ENCODE measurements at places on chromosomes 1 and 21. TPM values are rescaled to one million over a fixed set of nuclear protein-coding genes. Genes with fewer than 3 reads are reported as not detected.

GRCh38 chr21:17576080-17576835 is 36.4 kb downstream of the BTG3 start:
- peaks cover 30% of the 10 kb centered on the region for H3K27me3 ChIP-seq
- H3K4me3 ChIP-seq, result no peak overlapping the region
- H3K27ac ChIP-seq, result no peak overlapping the region
- no peak for DNase-seq
- H3K4me1 ChIP-seq, result no peaks in the 10 kb centered on the region

DNA sequence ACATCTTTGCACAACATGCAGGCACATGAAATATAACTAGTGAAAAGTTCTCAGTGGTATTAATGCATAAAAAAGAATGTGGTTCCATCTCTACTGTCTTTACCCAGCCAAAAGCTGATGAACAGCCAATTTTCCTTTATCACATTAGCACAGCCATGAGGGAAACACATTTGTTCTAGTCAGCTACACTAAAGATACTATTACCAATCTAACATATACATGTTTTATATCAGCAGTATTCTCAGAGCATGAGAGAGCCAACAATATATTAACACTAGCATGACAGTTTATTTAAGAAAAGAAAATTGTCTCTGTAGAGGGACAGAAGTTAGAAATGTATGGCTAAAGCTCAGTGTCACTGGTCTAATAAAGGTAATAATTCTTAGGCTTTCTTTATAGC is 56.3 kb downstream of the USH2A start:
- no peak overlapping the region for H3K27ac ChIP-seq
- no peaks in the 10 kb centered on the region for H3K36me3 ChIP-seq
- no peak overlapping the region for H3K4me3 ChIP-seq
- H3K4me1 ChIP-seq, result no peaks in the 10 kb centered on the region
- no peak for DNase-seq
- peaks cover 12% of the 10 kb centered on the region for H3K27me3 ChIP-seq

DNA sequence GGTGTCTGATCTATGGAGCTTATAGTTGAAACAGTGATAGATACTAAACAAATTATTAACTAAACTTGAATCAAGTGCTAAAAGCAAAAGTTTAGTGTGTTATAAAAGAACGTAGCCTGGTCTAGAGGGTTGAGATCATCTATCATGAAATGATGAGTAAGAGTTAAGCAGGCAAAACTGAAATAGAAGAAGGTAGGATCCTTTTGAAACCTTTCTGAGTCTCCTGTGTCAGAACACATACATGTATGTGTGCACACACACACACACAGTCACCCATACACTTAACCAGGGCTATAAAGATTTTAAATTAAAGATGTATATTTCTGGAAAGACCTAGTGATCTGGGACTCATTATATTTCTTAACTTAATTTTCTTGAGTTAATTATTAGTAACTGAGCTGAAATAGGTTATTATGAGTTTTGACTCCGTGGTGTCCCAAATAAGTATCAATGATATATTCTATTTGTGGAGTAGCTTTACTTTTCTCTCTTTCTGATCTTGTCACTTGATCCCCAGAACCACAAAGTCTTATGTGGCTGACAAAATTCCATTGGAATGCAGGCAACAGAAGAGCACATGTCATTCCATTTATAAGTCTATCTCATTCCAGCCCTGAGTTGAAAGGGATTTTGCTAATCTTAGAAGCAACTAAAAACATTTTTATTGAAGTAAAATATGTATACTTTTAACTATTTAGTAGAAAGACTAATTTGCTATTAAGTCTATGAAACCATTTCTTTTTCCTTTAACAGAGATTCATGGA is 70.7 kb downstream of the PRRX1 start:
- no peaks in the 10 kb centered on the region for H3K27me3 ChIP-seq
- H3K36me3 ChIP-seq, result peaks cover 46% of the 10 kb centered on the region
- H3K4me3 ChIP-seq, result no peak overlapping the region
- peaks cover 51% of the 10 kb centered on the region for H3K4me1 ChIP-seq
- DNase-seq, result no peak

- H3K4me1 ChIP-seq, result peaks cover 36% of the 10 kb centered on the region
- no peaks in the 10 kb centered on the region for H3K36me3 ChIP-seq
- no peaks in the 10 kb centered on the region for H3K27me3 ChIP-seq
- H3K27ac ChIP-seq, result no peak overlapping the region
- DNase-seq, result no peak
These were observed 29.4 kb upstream of the CSF1 start for GRCh38 chr1:109880971-109881894.

- peaks cover 1% of the 10 kb centered on the region for H3K36me3 ChIP-seq
- no peak for DNase-seq
These were observed 390.6 kb downstream of the PTPRC start for GRCh38 chr1:199029401-199029800.

GRCh38 chr1:234581063-234581714 is 28.8 kb downstream of the IRF2BP2 start:
- no peaks in the 10 kb centered on the region for H3K27me3 ChIP-seq
- no peak overlapping the region for H3K4me3 ChIP-seq
- DNase-seq, result no peak
- peaks cover 44% of the 10 kb centered on the region for H3K4me1 ChIP-seq
- no peak overlapping the region for H3K27ac ChIP-seq

DNA sequence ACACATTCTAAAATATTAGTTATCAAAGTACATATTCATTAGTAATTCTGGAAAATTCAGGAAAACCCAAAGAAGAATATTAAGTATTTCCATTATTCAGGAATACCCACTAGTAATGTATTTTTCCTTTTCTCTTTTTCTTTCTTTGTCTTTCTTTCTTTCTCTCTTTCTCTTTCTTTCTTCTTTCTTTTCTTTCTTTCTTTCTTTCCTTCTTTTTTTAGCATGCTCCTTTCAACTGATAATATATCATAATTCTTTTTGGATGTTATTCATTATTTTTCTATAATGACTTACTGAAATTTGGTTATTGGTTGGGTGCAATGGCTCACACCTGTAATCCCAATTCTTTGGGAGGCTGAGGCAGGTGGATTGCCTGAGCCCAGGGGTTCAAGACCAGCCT is 175.6 kb upstream of the RAB4A start:
- H3K36me3 ChIP-seq, result no peaks in the 10 kb centered on the region
- H3K4me3 ChIP-seq, result no peak overlapping the region
- H3K27ac ChIP-seq, result no peak overlapping the region
- peaks cover 21% of the 10 kb centered on the region for H3K4me1 ChIP-seq

KLHDC7A gene
- not detected for total RNA-seq

DNA sequence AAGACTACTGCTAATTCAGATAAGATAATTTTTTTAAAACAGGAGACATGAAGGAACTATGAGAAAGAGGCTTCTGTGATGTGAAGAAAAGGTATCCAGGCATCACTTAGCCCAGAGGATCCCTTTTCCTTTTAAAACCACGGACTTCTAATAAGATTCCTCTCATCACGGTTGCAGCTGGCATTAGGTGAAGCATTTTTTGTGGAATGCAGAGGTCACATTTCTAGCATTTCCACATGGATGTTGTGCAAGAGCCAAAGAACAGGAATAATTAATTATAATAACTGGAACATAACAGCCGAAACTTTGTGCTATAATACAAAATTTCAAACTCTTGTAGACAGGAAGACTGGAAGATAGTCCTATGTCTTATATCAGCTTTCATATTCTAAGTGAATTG is 27.6 kb downstream of the CYP2J2 start:
- peaks cover 9% of the 10 kb centered on the region for H3K4me1 ChIP-seq
- H3K4me3 ChIP-seq, result no peak overlapping the region
- DNase-seq, result no peak
- no peak overlapping the region for H3K27ac ChIP-seq
- no peaks in the 10 kb centered on the region for H3K36me3 ChIP-seq

DNA sequence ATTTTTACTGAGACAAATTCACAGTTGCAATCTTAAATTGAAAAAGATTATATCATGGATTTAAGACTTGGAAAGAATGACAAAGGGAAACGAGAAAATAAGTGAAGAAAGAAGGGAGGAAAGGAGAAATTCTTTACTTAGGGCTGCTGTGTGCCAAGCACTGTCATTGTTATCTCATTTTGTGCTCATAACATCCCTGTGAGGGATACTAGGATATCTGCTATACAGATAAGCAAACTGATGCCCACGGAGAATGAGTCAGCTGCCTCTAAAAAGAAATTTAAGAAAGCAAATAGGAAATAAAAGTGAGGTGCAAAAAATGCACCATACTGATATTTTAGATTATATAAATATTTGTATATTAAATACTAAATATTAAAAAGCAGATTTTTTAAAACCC is 183.6 kb upstream of the NR5A2 start:
- H3K4me1 ChIP-seq, result no peaks in the 10 kb centered on the region
- DNase-seq, result no peak
- H3K27ac ChIP-seq, result no peak overlapping the region
- H3K27me3 ChIP-seq, result peaks cover 2% of the 10 kb centered on the region

DNA sequence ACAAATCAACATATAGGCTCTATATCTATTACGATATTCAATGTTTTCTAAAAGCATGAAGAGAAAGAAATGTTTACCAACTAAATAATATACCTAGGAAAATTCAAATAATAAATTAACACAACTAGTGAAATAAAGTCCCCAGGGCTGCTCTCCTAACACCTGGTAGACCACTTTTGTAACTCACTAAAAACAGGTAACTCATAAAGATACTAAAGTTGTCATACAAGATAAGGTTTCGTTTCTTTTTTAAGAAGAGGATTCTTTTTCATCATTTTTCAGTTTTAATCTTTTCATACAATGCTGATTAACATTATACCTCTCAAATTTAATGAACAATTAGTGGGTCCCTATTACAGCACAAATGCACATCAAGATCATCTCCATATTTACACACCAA is 99.0 kb downstream of the ZZZ3 start:
- H3K27ac ChIP-seq, result no peak overlapping the region
- H3K36me3 ChIP-seq, result peaks cover 18% of the 10 kb centered on the region
- no peak overlapping the region for H3K4me3 ChIP-seq
- peaks cover 5% of the 10 kb centered on the region for H3K4me1 ChIP-seq
- DNase-seq, result no peak

DNA sequence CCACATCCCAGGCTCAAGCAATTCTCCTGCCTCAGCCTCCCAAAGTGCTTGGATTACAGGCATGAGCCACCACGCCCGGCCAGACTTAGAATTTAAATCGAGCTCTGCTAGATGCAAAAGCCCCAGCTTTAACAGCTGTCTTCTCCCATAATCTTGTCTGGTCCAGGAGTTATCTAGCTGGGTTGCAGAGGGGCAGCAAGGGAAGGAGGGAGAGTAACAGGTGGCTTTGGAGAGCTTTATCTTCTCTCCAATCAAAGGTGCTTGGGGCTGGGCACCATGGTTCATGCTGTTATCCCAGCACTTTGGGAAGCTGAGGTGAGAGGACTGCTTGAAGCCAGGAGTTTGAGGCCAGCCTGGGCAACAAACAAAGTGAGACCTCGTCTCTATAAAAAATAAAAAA is 3.9 kb downstream of the RHBG start:
- H3K4me3 ChIP-seq, result no peak overlapping the region
- no peaks in the 10 kb centered on the region for H3K36me3 ChIP-seq
- DNase-seq, result no peak
- no peak overlapping the region for H3K27ac ChIP-seq

DNA sequence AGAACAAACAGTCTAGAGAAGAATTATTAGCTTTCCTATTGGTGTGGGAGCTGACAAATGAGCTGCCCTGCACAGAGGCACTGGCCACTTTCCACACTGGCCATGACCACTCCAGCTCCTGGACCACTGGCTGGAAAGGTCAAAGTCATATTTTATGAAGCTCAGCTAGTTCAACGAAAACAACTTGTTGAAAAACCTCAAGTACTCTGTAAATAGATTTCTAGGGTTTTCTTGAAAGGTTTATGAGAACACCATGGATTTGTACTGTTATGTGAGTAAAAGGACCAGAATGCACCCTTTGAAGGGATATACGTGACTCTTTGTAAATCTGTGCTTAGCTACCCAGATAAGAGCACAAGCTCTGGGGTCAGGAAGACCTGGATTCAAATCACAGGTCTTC is 54.5 kb upstream of the FGGY start:
- H3K4me3 ChIP-seq, result no peak overlapping the region
- no peaks in the 10 kb centered on the region for H3K27me3 ChIP-seq
- no peak for DNase-seq
- no peaks in the 10 kb centered on the region for H3K4me1 ChIP-seq
- H3K36me3 ChIP-seq, result peaks cover 4% of the 10 kb centered on the region
- H3K27ac ChIP-seq, result no peak overlapping the region

DNA sequence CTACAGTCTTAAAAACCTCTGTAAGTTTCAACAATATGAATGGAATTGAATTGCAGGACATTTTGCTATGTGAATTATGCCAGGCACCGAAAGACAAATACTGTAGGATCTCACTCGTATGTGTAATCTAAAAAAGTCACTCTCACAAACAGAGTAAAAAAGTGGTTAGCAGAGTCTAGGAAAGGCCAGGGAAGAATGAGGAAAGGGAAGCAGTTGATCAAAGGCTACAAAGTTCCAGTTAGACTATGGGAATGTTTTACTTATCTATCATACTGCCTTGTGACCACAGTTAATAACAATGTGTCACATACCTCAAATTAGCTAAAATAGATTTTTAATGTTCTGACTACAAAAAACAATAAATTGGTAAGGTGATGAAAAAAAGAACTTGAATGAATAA is 565.4 kb upstream of the BRINP3 start:
- no peak for DNase-seq
- H3K27me3 ChIP-seq, result peaks cover 5% of the 10 kb centered on the region
- H3K27ac ChIP-seq, result no peak overlapping the region
- H3K36me3 ChIP-seq, result no peaks in the 10 kb centered on the region

DNA sequence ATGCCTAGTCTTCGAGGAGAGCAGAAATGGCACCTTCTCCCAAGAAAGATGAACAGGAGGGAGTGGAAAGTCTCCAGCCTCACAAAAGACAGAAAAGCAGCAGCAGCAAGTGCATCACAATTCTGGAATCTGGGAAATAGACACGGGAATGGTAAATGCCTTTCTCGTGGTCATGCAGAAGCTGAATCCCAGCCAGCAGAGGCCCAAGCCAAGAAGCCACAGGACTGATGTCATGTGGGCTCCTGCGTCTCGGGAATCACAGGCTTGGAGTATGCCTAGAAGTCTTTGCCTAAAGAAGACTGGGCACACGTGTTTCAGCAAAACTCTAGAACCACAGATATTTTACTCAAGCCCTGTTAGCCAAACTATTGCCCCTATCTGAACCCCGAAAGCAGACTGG is 260.3 kb upstream of the PLD5 start:
- no peak overlapping the region for H3K4me3 ChIP-seq
- peaks cover 3% of the 10 kb centered on the region for H3K27me3 ChIP-seq
- H3K36me3 ChIP-seq, result no peaks in the 10 kb centered on the region
- no peaks in the 10 kb centered on the region for H3K4me1 ChIP-seq
- no peak for DNase-seq

CELA3A gene
- total RNA-seq, result not detected

PEAR1 gene
- total RNA-seq, result 13.7 TPM
